ENCODE measurements at places on chromosomes 4 and X.

GRCh38 chr4:153643406-153644383 lies 40.4 kb upstream of the TLR2 start:
- DNase-seq: peak; percentile 30

- DNase-seq: no peak
Observed at GRCh38 chrX:11968991-11969390, 169.3 kb upstream of the FRMPD4 start.

GRCh38 chr4:4825431-4825830 lies 34.0 kb upstream of the MSX1 start:
- no peak for DNase-seq

DNA sequence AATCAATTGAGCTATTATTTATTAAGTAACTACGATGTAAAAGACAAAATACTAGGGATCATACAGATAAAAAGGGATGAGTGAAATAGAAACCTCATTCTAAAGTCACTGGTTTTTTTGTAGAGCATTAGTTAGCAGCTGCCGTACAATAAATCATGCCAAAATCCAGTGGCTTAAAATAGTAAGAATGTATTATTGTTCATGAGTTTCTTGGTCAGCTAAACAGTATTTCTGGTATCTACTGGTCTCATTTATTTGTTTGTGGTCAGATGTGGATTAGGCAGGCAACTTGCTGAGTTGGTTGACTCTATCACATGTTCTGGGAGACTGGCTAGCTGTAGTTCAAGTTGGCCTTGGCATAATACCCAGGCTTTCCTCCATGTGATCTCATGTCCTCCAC lies 667.3 kb downstream of the GALNTL6 start:
- DNase-seq: no peak

- DNase-seq: no peak
Observed at GRCh38 chr4:3225071-3225850, 23.7 kb upstream of the MSANTD1 start.

GRCh38 chrX:410296-410695 lies 23.6 kb upstream of the PPP2R3B start:
- DNase-seq: no peak

- no peak for DNase-seq
Observed at GRCh38 chr4:153909672-153910071, 120.8 kb upstream of the SFRP2 start.

DNA sequence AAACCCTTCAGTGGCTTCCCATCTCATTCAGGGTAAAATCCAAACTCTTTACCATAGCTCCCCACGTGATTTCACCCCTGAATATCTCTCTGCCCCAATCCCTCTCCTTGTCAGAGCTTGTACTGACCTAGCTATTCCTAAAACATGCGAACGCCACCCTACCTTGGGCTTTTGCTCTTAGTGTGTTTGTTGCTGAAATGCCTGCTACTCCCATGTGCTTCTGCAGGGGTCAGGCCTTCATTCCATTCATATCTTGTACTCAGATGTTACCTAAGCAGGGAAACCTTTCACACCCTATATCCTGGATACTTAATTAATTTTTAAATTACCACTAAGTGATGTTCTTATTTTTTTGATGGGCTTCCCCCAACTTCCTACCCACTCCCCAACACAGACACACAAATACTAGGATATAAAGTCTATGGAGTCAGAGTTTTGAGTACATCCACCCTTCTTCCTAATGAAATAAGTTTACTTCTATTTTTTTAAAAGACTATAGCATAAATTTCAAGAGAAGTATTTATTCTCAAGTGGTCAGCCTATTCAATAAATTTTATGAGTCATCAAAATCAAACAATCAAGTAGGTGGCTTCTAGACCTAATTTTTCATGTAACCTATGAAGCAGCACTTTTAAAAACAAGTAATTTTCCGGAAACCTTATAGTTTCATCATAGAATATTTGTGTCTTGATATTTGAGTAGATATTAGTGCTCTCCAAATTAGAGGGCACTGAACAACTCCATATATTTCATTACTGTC lies 189.4 kb downstream of the RAPGEF2 start:
- no peak for DNase-seq

GRCh38 chr4:92368653-92369052 lies 64.9 kb downstream of the GRID2 start:
- peak; percentile 16 for DNase-seq

DNA sequence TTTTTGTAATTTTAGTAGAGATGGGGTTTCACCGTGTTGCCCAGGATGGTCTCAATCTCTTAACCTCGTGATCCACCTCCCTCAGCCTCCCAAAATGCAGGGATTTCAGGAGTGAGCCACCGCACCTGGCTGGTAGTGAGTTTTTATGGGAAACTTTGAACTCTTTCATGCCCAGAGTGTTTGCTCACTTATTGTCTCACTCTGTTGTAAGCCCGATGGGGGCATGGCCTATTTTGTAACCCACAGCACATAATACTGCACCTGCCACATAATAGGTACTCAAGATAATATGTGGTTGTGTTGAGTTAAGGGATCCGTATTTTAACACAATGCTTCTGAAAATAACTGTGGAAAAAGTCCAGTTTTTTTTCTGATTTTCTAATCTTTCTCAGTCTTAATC lies 109.6 kb upstream of the GIMD1 start:
- DNase-seq: no peak

- no peak for DNase-seq
Observed at GRCh38 chrX:55522596-55523276, 33.1 kb upstream of the USP51 start.

DNA sequence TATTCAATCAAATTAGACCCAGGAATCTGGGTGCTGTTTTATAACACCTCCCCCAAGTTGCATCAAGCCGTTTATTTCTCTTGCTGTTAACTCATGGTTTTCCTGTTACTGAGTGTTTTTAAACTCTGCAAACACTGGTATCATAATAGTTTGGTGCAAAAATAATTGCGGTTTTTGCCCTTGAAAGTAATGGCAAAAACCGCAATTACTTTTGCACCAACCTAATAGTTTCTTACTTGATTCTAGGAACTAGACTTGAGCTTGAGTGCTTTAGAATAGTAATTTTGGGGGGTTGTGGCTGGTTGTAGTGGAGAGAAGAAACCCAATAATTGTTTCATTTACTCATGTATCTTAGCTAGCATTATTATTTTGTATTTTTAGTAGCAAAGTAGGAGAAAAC lies 156.6 kb downstream of the FHIP1A start:
- DNase-seq: no peak

DNA sequence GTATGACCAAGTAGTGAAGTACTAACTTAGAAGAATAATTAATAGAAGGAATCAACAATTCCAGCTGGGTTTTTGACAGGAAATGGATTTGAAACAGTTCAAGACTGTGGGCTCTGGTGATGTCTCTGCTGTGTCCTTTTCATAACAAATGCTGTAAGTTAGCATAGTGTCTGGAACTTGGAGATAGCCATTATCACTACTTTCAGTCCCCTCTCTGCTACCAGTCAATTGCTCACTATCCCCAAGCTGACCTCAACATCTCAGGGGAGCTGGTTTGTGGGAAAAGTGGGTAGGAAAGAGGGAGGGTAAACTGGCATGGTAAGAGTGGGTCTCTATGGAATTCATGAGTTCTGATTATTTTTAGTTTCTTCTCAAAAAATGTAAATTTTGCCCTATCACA lies 231.4 kb upstream of the MID1 start:
- no peak for DNase-seq

DNA sequence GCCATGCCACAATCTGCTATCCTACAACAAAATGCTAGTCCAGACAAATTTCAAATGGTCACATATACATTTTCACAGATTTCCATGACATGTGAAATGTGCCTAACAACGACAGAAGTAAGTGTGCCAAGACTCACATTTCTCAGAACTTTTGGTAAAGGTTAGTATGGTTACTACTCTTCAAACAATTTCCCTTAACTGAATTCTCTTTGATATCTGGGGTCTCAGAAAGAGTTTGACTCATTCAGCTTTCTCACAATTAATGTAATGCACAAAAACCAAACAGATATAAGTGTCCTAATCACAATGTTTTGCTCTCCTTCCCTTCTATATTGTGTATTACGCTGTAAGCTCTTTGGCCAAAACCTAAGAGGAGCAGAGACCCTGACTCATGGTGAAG lies 122.4 kb upstream of the LEF1 start:
- DNase-seq: no peak

DNA sequence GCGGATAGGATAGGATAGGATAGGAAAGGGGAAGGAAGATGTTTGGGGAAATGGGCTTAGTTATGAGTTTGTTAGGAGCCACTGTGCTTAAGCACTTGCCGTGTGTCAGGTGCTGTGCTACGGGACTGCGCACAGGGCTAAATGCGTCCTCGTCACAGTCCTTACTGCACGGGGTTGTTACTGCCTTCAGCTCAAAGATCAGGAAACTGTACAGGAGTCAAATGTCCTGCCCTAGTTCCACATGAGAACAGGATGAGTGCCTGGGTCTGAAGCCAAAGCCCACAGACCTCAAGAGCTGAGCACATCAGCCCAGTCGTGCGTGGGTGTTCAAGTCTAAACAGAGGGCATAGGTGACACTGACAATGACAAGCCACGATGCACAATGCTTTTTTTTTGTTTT lies 15.0 kb downstream of the ACSL1 start:
- no peak for DNase-seq

GRCh38 chrX:130468395-130468923 lies 66.7 kb downstream of the RBMX2 start:
- no peak for DNase-seq

- DNase-seq: peak; percentile 31
Observed at GRCh38 chr4:6153874-6154273, 46.5 kb downstream of the JAKMIP1 start.

- no peak for DNase-seq
Observed at GRCh38 chrX:120791013-120791643, 84.5 kb downstream of the CT47B1 start.

DNA sequence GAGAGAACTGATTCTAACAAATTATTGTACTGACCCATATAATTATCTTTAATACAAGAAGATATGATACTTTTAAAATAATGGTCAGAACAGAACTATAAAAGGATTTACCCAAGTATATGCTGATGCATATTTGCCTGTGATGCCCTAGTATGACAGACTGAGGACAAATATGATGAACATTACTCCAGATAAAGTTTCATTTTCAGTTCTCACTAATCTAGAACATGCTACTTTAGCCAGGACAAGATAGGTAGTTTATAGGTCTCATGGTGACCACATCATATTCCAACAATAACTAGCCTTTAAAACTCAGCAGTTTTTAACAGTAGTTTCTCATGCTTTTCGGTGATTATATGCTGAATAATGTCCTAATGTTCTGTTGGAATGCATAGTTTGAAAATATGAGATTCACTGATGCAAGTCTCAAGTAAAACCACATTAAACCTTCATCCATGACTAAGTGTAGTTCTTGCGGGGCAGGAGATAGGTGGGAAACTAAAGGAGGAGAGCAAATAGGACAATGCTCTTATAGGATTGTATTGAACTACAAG lies 295.2 kb upstream of the AGA start:
- no peak for DNase-seq

GRCh38 chrX:49754233-49754857 lies 58.6 kb upstream of the PAGE1 start:
- peak; percentile 37 for DNase-seq

DNA sequence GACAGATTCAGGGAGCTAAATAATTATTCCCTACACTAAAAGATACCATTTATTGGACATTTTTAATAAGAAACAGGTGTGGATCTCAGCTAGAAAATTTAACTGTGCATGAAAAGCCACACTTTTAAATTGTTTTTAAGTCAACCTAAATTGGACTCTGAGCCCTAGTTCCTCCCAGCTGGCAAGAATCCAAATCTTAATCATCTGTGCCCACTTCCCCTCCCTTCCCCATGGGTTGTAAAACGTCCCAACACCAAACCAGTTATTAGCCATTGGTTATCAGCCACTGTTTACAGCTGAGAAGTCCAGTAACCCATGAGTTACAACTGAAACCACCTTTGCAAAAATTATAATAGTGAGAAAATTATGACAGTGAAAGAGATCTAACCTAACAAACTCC lies 125.6 kb upstream of the S100G start:
- no peak for DNase-seq

DNA sequence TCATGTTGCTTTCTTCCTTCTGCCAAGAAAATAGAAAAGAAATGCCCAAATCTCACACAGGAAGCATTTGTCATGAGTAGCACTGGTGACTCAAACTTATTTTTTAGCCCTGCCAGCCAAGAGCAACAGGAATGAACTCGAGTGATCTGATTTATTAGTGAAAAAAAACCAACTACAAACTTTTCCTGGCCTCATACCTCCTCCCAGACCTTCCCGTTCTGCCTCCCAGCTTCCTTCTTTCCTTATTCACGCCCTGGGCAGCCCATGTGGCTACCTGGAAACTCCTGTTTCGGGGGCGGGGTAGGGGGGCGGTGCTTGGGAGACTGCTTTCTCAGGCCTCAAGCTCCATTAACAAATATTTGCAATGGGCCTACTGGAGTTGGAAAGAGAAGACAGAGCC lies 178.5 kb downstream of the NHS start:
- DNase-seq: no peak

DNA sequence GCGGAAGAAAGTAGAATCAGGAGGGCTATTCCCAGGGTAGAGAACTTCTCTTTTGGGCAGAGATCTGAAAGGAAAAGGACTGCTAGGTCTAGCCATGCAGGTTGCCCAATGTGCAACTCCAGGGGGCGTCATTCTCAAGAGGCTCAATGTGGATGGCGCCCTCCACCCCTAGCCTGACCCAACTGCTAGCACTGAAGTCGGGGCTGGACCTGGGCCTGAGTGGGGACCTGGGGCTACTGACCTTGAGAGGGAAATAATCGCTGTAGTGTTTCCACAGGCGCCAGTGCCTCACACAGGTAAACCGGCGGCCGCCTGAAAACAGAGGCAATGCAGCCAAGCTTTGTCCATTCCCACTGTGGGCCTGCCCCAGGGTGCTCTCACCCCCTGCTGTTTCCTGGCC lies 6.1 kb downstream of the AWAT2 start:
- DNase-seq: no peak

GRCh38 chrX:65034292-65034667 lies 58.0 kb upstream of the ZC4H2 start:
- DNase-seq: peak; percentile 9

Data from renal pelvis (tissue), 12 donors.